Airway epithelial cell (primary cell): ENCODE measurements at places on chromosomes 6 and 20. TPM values are rescaled to one million over a fixed set of nuclear protein-coding genes. Genes with fewer than 3 reads are reported as not detected.

The C20orf141 gene
- not detected in 2 replicates for total RNA-seq

The PPP1R3D gene
- 8.8 and 10.9 TPM in 2 replicates for total RNA-seq

The C6orf118 gene
- not detected in 2 replicates for total RNA-seq

The PTGIS gene
- total RNA-seq: not detected in 2 replicates

The PDYN gene
- total RNA-seq: not detected in 2 replicates

The SPTLC3 gene
- total RNA-seq: 4.6 and 7.1 TPM in 2 replicates

The EEF1E1 gene
- 30.3 and 59.9 TPM in 2 replicates for total RNA-seq

The ADGRF5 gene
- total RNA-seq: under 0.01 TPM in 1 of 2 replicates, not detected in the other

The OTOR gene
- total RNA-seq: not detected in 2 replicates

The NKX2-2 gene
- not detected in 2 replicates for total RNA-seq

The MICB gene
- 5.2 and 9.3 TPM in 2 replicates for total RNA-seq

The MTRF1L gene
- total RNA-seq: 7.6 and 8.7 TPM in 2 replicates

The TAP2 gene
- 16.2 and 16.4 TPM in 2 replicates for total RNA-seq

The MUCL3 gene
- total RNA-seq: not detected in 2 replicates

The OR2B6 gene
- total RNA-seq: not detected in 2 replicates

The GMPR gene
- 0.21 TPM in 1 of 2 replicates, not detected in the other for total RNA-seq

The EFCAB8 gene
- total RNA-seq: not detected in 2 replicates

The SAMD5 gene
- 0.37 and 0.56 TPM in 2 replicates for total RNA-seq

The ENPP3 gene
- total RNA-seq: not detected in 2 replicates

The RAET1G gene
- total RNA-seq: 30.8 and 34.7 TPM in 2 replicates

The HDAC2 gene
- 58.6 and 80.4 TPM in 2 replicates for total RNA-seq

The ZNF311 gene
- total RNA-seq: 0.92 and 1.1 TPM in 2 replicates

The BNIP5 gene
- total RNA-seq: 0.21 TPM in 1 of 2 replicates, not detected in the other
